ENCODE measurements at places on chromosomes 5 and 9.

- DNase-seq, result peak; percentile 34
These were observed 295.5 kb upstream of the EFNA5 start for GRCh38 chr5:107966201-107966600.

DNA sequence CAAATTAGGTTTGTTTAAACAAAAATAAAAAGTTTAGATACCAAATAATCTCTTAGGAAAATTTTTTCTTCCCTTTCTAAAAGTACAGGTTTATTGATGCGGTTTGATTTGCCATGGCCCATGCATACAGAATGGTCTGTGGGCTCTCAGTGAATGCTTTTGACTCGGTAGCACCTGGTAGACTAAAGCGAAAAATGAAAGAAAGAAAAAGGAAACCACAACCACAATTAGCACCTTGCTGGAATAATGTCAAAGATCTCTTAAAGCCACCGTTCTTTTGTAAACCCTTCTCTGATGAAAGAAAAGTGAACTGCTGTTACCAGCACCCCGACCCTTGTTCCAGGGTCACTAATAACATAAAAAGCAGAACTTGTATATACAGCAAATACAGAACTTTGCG is 157.9 kb downstream of the NFIB start:
- DNase-seq, result no peak

DNA sequence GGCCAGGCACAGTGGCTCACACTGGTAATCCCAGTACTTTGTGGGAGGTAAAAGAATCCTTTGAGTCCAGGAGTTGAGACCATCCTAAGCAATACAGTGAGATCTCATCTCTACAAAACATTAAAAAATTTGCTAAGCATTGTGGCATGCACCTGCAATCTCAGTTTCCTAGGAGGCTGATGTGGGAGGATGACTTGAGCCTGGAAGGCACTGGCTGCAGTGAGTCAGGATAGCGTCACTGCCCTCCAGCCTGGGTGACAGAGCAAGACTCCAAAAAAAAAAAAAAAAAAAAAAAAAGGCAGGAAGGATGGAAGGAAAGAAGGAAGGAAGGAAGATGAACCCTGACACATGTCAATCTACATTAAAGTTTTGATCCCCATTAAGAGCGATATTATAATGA is 1452.2 kb upstream of the ACO1 start:
- peak; percentile 86 for DNase-seq

- no peak for DNase-seq
These were observed 1108.6 kb downstream of the TAF11L14 start for GRCh38 chr5:18742830-18743229.

- DNase-seq, result peak; percentile 67
These were observed 67.1 kb upstream of the SMIM15 start for GRCh38 chr5:61229416-61229815.

GRCh38 chr9:117104716-117105495 is 310.0 kb downstream of the ASTN2 start:
- peak; percentile 52 for DNase-seq

GRCh38 chr5:77812926-77813589 is 36.9 kb upstream of the TBCA start:
- no peak for DNase-seq

DNA sequence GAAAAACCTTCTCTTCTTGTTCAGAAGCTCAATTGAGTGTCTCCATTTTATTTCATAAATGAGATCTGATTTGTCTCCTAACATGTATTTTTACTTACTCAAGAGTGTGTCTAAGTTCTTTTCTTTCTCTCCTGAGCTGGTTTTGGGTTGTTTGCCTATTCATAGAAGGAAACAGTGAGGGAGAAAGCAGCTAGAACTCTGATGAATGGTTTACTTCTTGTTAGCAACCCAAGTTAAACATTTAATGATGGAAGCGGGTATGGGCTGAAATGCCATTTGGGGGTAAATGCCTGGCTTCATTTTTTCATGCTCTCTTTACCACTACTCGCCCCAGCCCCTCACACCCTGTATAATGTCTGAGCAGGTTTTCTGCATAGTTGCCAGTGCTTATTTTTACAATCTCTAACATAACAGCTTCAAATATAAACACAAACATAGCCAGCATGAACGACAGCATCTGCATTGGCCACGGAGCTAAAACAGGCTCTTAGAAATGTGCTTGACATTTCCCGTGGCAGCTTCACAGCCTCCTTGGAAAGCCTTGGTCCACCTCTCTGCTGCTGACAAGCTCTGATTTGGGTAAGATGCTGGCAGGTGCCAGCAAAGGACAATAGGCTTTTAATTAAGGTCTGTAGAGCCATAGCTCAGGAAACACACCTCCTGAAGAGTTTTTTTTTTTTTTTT is 321.1 kb downstream of the ARHGEF28 start:
- DNase-seq, result no peak

GRCh38 chr5:97297063-97297703 is 114.1 kb upstream of the RIOK2 start:
- DNase-seq, result peak; percentile 49

DNA sequence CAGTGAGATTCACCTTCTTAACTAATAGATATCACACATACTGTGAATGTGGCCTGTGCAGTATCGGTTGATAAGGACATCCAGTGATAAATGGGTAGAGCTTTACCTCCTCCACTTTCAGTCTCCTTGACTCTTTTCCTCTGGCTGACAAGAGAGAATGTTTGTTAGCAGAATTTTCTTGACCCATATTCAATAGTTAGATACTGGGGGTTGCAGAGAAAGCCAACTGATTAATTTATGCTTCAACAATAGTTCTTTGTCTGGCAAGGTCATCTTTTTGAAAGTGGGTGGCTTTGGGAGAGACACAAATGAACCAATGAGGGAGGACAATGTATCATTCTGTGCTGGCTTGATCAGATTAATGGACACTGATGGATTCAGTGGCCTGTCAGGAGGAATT is 30.3 kb downstream of the TTC23L start:
- no peak for DNase-seq

GRCh38 chr9:109251080-109251775 is 69.6 kb downstream of the EPB41L4B start:
- peak; percentile 86 for DNase-seq

DNA sequence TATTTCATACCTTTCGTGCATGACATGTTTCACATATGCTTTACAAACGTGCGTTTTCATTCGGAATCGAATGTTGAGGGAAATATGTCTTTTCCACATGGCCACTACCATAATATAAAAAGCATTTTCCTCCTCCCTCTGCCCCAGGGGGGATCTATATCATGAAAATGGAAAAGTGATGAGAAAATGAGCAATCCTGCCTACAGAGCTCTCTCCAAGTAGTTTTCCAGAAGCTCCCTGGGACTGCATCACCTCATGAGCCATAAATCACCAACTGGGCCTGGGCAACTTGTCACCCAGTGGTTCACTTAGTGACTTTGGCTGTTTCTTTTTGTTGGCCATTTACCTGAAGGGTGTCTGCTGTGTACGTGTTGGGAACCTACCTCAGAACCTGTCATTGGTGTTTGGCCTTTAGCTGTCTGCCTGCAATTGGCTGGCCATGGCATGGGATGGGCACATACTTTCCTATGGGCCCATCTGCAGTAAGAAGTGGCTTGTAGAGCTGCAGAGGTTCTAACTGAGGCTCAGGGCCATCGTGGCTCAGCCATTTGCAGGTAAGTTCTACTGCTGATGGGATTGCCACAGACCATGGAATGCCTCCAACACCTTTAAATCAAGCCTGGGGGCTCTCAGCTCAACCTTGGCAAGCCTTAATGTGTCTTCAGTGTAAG is 9.5 kb upstream of the TIFAB start:
- no peak for DNase-seq

DNA sequence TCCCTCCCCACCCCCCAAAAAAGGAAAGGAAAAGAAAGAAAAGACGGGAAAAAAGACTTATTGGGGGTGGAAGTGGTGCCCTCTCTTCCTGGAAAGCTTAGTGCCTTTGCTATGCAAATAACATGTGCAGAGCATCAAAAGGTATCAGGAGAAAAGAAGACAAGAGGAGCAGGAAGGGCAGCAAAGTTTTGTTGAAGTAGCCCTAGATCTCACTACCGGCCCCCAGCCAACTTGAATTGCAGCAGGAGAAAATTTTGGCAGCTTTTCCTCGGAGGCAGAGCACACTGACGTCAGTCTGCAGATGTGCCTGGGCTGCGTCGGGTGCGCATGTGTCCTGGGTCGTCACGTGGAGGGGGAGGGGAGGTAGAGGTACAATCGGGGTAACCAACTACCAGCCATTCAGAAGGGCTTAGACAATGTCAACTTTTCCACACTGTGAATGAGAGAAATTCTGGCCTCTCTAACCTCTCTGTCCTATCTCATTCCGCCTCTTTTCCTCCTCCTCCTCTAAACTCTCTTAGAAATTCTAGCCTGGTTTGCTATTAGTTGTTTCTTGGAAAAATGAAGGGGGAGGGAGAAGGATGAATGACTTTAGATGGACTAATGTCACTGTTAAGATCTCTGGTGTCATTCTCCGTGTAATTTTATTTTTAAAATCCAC is at the start of gene ADAMTS6:
Gene ADAMTS6, minus strand, starts transcription at position 286 of the 661 bp plus-strand sequence. CDS start 8,247 bp downstream, outside the sequence.
- peak; percentile 94 for DNase-seq

DNA sequence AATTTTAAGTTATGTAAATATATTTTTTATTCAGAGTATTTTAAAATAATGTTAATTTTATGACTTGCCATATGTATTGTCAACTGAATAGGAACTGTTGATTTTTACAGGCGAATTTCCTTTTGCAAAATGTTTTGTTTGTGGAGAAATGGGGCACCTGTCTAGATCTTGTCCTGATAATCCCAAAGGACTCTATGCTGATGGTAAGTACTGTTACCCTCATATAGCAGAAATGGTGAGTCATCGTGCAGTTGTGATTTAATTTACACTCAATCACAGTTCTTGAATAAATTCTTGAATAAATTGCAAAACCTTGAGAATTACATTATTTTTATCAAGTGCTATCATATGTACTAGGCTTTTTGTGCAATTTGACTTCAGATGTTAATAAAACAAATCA is 7.4 kb downstream of the ZCCHC9 start:
- DNase-seq, result no peak

GRCh38 chr5:7493081-7493480 is 97.1 kb downstream of the ADCY2 start:
- DNase-seq, result peak; percentile 26

- DNase-seq, result peak; percentile 93
These were observed 648.5 kb upstream of the WWC1 start for GRCh38 chr5:167642779-167643517.

DNA sequence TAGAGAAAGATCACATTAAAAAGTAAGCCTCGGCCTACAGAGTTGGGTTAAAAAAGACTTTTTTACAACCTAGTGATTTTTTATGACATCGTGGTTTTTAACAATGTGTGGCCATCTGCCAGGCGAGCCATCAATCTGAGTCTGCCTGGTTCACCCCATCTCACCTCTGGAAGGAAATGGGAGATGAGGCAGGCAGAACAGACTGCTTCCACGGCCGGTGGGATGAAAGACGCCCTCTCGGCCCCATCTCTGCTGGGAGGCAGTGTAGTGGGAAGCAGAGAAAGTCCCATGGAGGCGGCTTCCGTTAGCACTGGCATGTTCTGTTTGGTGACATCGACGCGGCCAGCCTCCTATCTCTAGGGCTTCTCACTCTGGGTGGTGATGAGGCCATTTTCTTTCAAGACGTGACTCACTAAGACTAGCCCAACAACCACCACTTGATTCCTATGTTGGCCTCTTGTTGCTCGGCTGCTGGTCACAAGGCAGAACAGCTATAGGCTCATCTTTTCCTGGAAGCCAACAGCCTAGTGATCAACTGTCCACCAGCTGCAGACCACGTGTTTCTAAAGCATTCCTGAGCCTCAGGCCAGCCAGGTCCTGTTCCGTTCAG is 132.4 kb upstream of the OTULINL start:
- DNase-seq, result peak; percentile 98

GRCh38 chr5:54915466-54916027 is 69.8 kb downstream of the ESM1 start:
- no peak for DNase-seq

DNA sequence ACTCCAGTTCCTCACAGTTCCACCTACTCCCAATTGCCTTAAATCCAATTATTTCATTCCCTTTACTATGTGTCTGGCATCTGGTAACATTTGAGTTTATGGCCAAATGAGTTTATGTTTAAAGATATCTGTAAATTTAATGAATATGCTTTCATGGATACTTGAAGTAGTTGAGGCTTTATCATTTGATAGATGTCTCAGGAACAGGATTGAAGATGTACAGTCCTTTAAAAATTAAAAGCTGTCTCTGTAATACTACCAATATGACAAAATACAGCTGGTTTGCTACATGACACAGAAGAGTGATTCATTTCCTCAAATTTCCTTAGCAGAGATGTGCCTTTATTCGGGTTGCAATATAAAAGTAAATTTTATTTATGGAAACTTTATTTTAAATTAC is 2326.0 kb upstream of the ACO1 start:
- peak; percentile 11 for DNase-seq

DNA sequence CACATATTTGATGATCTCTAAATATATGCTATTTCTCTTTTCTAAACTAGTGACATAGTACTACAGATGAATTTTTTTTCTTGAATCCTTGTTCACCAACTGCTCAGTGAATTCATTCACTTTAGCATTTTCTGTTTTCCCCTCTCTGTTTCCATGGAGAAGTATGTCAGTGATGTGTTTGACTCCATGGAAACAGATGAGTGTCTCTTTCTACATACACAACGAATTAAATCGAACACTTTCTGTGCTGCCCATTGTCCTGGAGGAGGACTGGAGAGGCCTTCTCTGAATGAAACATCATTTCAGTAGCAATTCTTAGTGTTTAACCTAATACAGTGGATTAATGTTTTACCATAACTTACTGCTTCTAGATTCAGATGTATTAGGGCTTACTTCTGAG is 9.5 kb downstream of the INVS start:
- no peak for DNase-seq

GRCh38 chr5:180302256-180302655 is 10.4 kb upstream of the MAPK9 start:
- DNase-seq, result no peak

DNA sequence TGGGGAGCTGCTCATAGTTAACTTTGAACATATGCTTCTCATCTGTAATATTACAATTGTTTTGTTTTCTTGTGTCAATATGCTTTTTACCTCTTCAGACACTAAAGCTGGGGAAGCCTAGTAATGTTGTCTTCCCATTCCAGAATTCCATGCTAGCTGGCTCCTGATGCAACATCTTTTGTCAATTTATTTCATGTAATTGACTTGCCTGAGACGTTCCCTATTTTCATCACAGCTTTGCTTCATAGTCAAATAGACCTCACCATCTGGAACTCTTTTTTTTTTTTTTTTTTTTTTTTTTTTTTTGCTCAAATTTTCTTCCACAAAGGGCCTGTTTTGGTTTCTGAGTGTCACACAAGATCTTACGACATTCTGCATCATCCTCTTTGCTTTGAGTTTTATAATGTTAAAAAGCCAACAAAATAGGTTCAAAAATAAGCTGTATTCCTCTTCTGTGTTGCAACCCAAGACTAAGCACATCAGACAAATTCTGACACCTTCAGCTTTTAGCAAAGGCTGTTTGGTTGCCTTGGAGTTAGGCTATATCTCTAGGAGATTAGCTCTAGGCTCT is 235.2 kb downstream of the NR3C1 start:
- DNase-seq, result no peak

DNA sequence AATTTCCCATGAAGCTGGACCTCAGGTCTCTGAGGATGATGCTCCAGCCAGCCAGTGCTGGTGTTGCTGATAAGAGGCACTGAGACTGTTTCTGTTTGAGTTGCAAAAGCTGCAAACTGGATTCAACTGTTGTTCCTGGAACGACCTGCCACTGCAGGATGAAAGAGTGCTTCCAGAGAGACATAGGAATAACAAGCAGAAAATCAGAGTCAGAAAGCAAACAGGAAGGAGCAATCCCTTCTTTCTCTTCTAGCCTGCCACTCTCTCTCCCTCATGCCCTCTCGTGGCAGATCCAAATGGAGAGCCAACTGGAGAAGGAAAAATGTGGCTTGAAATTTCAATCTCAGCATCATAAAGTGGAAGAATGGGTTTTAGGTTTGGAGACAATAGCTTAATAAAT is 110.4 kb downstream of the STARD4 start:
- no peak for DNase-seq

- no peak for DNase-seq
These were observed 41.8 kb downstream of the TNFSF8 start for GRCh38 chr9:114888607-114889006.

Data from HT1080 (cell line).